ENCODE measurements at places on chromosomes 12 and 14. TPM values are rescaled to one million over a fixed set of nuclear protein-coding genes. Genes with fewer than 3 reads are reported as not detected.

RASSF9 gene
- total RNA-seq = 10.1 TPM

MANSC4 gene
- total RNA-seq = not detected

DNA sequence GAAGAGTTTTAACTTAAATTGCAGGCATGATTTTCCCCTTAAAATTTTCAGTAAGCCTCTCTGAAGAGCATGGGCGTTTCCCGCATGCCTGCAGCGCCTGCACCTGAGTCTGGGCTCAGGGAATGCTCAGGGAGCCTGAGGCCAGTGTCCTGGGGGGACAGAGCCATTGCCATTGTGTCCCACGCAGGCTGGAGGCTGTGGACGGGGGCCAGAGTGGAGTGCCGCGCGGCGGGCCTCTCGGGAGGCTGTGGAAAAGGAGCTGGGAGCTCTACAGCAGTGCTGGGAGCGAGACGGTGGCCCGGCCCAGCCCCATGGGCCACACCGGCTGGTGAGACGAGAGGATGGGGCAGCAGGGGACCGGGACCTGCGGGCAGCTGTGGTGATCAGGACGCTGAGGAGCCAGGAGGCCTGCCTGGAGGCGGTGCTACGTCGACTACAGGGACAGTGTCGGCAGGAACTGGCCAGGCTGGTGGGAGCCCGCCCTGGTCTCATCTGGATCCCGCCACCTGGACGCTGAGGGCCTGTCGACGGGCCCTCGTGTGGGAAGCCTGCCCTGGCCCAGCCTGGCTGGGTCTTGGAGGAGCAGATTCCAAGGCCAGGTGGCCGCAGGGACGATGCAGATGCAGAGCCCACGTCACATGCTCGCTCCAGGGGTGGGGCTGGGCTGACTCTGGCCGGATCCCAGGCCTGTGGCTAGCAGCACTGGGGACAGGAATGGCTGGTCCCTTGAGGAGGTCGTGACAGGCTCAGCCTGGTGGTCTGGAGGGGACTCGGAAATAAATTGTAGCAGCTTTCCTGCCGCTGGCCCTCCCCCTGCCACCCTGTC, 7.6 kb downstream of the TEDC1 start:
- H3K4me3 ChIP-seq = no peak overlapping the region
- DNase-seq = no peak
- H3K27me3 ChIP-seq = no peaks in the 10 kb centered on the region
- no peak overlapping the region for H3K27ac ChIP-seq
- H3K4me1 ChIP-seq = no peaks in the 10 kb centered on the region

- no peaks in the 10 kb centered on the region for H3K36me3 ChIP-seq
- no peaks in the 10 kb centered on the region for H3K4me1 ChIP-seq
- H3K4me3 ChIP-seq = no peak overlapping the region
- H3K27ac ChIP-seq = no peak overlapping the region
Observed at GRCh38 chr12:112798048-112798760, 6.7 kb downstream of the RPH3A start.

DNA sequence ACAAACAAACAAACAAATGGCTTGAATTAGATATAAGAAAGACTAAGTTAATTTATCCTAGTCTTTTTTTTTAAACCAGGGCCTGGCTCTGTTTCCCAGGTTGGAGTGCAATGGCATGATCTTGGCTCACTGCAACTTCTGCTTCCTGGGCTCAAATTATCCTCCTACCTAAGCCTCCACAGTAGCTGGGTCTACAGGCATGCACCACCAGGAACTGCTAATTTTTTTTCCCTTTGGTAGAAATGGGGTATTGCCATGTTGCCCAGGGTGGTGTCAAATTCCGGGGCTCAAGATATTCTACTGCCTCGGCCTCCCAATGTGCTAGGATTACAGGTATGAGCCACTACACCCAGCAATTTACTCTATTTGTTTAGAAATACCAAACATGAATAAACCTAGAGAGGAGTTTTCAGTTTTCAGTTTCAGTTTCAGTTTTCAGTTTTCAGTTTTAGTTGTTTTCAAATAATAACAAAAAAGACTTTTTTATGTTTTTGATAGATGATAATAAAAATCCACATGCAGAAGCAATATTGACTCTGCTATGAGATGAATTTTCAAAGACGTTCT, 817.0 kb downstream of the FLRT2 start:
- no peaks in the 10 kb centered on the region for H3K27me3 ChIP-seq
- H3K4me3 ChIP-seq = no peak overlapping the region
- no peaks in the 10 kb centered on the region for H3K36me3 ChIP-seq
- no peaks in the 10 kb centered on the region for H3K4me1 ChIP-seq

LETMD1 gene
- 54.4 TPM for total RNA-seq

GRCh38 chr12:128863957-128864356, 10.7 kb downstream of the GLT1D1 start:
- H3K27me3 ChIP-seq = no peaks in the 10 kb centered on the region
- H3K27ac ChIP-seq = no peak overlapping the region
- no peaks in the 10 kb centered on the region for H3K4me1 ChIP-seq
- H3K36me3 ChIP-seq = no peaks in the 10 kb centered on the region
- no peak overlapping the region for H3K4me3 ChIP-seq

- no peaks in the 10 kb centered on the region for H3K36me3 ChIP-seq
- DNase-seq = no peak
- no peak overlapping the region for H3K4me3 ChIP-seq
Observed at GRCh38 chr14:50013934-50014333, 102.4 kb downstream of the VCPKMT start.

GRCh38 chr14:71328954-71329353, 421.7 kb downstream of the PCNX1 start:
- peaks cover 3% of the 10 kb centered on the region for H3K4me1 ChIP-seq
- no peaks in the 10 kb centered on the region for H3K36me3 ChIP-seq
- DNase-seq = no peak
- no peaks in the 10 kb centered on the region for H3K27me3 ChIP-seq
- no peak overlapping the region for H3K4me3 ChIP-seq

GRCh38 chr12:132305991-132306884, 23.2 kb downstream of the GALNT9 start:
- no peaks in the 10 kb centered on the region for H3K27me3 ChIP-seq
- H3K36me3 ChIP-seq = no peaks in the 10 kb centered on the region
- no peak overlapping the region for H3K4me3 ChIP-seq

- H3K4me1 ChIP-seq = no peaks in the 10 kb centered on the region
- H3K4me3 ChIP-seq = no peak overlapping the region
- no peaks in the 10 kb centered on the region for H3K27me3 ChIP-seq
- H3K27ac ChIP-seq = no peak overlapping the region
Observed at GRCh38 chr12:76263696-76264095, 84.5 kb downstream of the BBS10 start.

MTHFD1 gene
- 76.1 TPM for total RNA-seq

DNA sequence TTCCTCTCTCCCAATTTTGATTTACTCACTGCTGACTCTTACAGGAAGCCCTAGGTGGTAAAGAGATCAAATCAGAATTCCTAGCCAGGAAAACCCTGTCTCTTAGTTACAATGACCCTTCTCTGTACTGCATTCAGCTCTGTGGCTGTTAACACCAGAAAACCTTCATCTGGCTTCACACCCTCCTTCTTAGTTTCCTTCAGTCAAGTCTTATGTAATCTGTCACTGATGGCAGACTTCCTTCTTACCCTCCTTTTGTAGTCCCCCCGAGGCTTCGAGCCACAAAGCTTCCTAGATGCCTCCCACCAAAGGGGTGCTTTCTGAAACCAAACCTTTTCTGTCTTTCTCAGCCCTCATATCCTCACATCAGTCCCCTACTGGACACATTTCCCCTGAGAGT, 16.5 kb downstream of the NGDN start:
- H3K4me1 ChIP-seq = no peaks in the 10 kb centered on the region
- H3K27me3 ChIP-seq = no peaks in the 10 kb centered on the region
- H3K36me3 ChIP-seq = no peaks in the 10 kb centered on the region
- no peak overlapping the region for H3K4me3 ChIP-seq

DNA sequence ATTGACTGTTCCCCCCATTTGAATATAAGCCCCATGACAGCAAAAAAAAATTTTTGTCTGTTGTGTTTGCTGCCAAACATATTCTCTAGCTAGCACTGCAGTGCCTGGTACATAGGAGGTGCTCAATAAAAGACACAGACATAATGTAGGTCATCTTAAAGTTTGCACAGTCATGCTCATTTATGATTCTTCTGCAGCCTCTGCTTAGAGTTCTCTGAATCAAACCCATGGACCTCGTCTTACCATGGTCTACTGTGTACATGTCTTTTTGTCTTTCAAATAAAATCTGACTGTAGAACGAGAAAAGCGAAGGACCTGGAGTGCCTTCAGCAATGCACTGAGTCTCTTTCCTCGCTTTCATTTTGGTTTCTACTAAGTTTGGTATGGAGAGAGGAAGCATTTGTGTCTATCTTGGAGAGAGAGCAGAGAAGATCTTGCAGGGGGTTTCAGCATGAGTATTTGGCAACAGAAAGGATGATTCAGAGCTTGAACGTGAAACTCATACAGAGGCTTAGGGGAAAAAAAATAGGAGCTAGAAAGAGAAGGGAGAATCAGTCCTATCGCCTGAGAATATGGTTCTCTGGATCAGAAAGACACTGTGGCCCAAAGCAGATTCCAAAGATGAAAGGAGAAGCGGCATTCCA, 38.8 kb upstream of the TMCC3 start:
- no peaks in the 10 kb centered on the region for H3K4me1 ChIP-seq
- no peaks in the 10 kb centered on the region for H3K27me3 ChIP-seq
- no peaks in the 10 kb centered on the region for H3K36me3 ChIP-seq
- no peak overlapping the region for H3K4me3 ChIP-seq

ITGA5 gene
- total RNA-seq = 65.6 TPM

DNA sequence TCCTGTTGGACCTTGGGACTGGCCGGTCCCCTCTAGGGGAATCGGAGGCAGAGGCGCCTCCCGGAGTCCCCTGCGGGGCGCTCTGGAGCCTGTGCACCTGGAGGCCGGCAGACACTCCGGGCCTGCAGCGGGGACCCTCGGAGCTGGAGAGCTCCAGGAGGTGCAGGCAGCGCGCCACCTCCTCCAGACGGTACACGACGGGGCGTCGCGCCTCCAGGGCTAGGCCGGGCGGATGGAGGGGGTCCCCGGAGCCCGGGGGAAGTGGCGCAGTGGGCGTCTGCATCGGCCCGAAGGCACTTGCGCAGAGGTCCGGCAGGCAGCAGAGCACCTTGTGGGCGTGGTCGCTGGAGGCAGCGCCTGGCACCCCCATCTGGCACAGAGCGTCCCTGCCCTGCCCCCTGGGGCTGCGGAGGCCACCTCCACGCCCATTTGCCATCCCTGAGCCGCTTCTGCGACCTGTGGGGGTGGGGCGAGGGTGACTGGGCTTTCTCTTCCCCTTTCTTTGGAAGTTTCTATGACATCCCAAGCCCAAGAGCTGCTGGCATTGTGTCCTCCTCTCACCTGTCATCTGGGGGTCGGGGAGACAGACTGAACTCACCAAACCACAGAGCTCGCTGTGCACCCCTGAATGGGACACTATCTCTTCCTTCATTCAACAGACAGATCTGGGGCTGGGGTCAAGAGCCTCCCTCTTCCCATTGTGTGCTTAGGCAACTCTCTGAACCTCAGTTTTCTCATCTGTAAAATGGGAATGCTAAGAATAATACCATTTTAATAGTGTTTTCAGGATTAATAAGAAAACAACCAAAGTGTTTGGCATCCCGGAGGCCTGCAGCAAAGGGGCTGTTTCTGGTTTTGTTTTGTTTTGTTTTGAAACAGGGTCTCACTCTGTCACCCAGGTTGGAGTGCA, 37.5 kb upstream of the CORO1C start:
- DNase-seq = peak; percentile 38
- H3K27ac ChIP-seq = no peak overlapping the region
- H3K4me1 ChIP-seq = no peaks in the 10 kb centered on the region
- no peak overlapping the region for H3K4me3 ChIP-seq
- no peaks in the 10 kb centered on the region for H3K36me3 ChIP-seq
- no peaks in the 10 kb centered on the region for H3K27me3 ChIP-seq

GRCh38 chr12:101019667-101020066, 190.4 kb downstream of the SLC5A8 start:
- H3K27me3 ChIP-seq = no peaks in the 10 kb centered on the region
- H3K36me3 ChIP-seq = no peaks in the 10 kb centered on the region
- no peaks in the 10 kb centered on the region for H3K4me1 ChIP-seq
- H3K4me3 ChIP-seq = no peak overlapping the region

- H3K4me3 ChIP-seq = no peak overlapping the region
- H3K27ac ChIP-seq = no peak overlapping the region
- H3K27me3 ChIP-seq = no peaks in the 10 kb centered on the region
- no peak for DNase-seq
Observed at GRCh38 chr14:46734286-46734685, 82.7 kb upstream of the RPL10L start.

DNA sequence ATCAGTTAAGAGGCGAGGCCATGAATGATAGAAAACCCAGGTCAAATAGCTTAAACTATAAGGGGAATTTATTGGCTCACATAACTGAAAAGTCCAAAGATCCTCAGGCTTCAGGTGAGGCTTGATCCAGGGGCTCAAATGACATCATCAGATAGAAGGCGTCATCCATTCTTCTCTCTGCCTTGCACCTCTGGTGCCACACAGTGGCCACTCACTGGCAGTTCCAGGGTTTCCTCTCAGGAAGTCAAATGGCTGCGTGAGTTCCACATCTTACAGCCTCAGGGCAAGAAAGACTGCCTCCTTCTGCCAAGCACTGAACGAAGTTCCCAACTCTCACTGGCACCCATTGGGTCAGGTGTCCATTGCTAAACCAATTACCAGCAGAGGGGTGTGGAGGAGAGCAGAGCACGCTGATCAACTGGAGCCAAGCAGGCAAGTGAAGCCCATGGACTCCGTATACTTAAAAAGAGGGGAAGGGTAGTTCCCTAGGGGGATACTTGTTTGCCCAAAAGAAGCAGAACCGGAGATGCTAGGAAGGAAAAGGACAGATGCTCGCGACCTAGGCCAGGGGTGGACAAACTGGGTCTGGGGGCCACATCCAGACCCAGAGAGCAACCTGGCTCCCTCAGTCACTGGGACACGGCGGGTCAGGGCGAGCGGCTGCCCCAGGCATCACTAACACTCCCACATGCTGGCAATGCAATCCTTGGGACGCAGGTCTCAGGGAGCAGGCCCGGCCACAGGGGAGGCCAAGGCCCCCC, 69.3 kb downstream of the SERPINA3 start:
- DNase-seq = no peak
- no peak overlapping the region for H3K4me3 ChIP-seq
- no peak overlapping the region for H3K27ac ChIP-seq
- H3K27me3 ChIP-seq = no peaks in the 10 kb centered on the region
- no peaks in the 10 kb centered on the region for H3K36me3 ChIP-seq

PLXNC1 gene
- total RNA-seq = 11.6 TPM

DNA sequence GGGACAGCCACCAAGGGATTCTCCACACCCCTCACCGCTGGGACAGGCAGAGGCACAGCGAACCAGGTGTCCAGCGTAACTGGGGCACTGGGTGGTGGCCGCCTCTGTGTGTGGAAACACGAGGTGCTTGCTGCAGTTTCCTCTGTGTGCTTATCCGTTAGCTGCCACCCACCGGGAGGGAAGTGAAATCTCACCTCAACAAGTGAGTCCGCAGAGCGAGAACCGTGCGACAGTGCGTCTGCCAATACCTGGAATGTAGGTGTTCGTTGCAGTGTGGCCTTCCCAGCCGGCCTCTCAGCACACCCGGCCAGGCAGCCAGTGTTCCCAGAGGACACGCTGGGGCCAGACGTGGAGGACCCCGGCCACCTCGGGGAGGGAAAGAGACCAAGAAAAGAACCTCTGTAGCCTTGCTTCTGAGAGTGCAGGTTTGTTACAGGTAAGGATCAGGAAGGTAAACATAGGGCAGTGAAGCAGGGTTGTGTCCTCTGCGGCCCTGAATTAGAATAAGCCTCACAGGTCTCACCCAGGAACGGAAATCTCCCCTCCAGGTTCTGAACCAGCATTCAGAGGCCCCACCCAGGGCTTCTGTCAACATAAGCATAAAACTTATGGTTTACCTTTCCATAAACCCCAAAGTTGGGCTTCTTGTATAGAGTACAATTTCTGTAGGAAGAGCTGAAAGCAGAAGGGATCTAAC, 1.5 kb downstream of the BCL2L14 start:
- no peaks in the 10 kb centered on the region for H3K36me3 ChIP-seq
- no peak overlapping the region for H3K27ac ChIP-seq
- H3K4me3 ChIP-seq = no peak overlapping the region

NFATC4 gene
- total RNA-seq = 45.3 TPM

GRCh38 chr12:101925361-101925760, 48.0 kb downstream of the DRAM1 start:
- H3K36me3 ChIP-seq = peaks cover 4% of the 10 kb centered on the region
- no peak overlapping the region for H3K27ac ChIP-seq
- no peaks in the 10 kb centered on the region for H3K4me1 ChIP-seq
- no peak for DNase-seq
